ENCODE measurements at places on chromosomes 7 and 10.

DNA sequence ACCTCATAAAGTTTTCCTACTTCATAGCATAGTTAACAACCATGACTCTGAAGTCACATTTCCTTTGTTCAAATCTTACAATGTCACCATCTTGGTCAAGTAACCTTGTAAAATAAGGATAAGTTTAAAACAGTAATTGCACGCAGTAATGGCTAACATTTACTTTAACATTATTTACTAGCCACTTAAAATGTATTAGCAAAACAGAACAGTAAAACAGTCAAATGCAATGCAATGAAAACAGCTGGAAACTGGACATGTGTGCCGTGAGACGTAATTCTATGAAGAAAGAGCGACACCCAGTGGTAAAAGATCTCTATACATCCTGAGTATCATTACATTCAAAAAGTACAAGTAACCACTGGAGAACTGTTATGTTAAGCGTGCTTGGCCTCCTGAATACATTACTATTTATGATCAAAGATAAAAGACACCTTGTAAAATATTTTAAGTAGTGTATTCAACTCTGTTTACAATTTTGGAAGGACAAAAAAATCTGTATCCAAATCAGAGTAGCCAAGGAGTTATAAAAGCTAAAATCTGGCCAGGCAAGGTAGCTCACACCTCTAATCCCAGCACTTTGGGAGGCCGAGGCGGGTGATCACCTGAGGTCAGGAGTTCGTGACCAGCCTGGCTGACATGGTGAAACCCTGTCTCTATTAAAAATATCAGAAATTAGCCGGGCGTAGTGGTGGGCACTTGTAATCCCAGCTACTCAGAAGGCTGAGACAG lies 27.2 kb downstream of the ATE1 start:
- DNase-seq, result peak; percentile 69

- peak; percentile 64 for DNase-seq
Observed at GRCh38 chr10:19628767-19629560, 187.3 kb upstream of the PLXDC2 start.

DNA sequence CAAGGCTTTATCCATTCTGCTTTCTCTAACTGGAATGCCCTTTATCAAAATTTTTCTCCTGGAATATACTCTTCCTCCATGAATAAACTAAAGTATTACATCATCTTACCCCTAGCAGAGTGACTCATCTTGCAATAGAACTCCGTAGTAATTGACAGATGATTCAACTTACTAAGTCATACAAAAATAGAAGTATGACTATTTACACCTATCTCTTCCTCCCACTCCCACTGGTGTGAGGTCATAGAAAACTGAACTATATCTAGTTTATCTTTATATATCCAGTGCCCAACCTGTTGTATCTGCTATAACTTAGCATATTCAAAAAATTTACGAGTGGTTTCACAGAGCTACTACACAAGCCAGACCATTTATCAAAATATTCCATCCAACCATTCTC lies 26.1 kb downstream of the ABCB1 start:
- DNase-seq, result peak; percentile 84

DNA sequence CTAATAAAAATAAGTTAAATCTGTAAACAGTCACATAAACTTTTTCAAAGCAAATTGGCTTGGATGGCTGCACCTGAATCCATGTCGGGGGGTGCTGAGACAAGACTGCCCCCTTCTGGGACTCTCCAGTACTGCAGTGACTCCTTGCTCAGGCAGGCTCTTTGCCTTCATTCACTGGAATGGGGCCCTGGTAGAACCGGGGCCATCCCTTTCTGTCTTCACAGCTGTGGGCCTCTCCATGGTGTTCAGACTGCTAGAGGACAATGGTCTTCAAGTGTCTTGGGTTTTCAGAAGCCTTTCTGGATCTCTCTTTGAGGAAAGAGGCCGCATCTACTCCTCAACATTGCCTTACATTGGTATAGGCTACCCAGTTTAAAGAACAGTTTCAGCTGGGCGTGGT lies 16.1 kb upstream of the IMPDH1 start:
- DNase-seq, result peak; percentile 52

DNA sequence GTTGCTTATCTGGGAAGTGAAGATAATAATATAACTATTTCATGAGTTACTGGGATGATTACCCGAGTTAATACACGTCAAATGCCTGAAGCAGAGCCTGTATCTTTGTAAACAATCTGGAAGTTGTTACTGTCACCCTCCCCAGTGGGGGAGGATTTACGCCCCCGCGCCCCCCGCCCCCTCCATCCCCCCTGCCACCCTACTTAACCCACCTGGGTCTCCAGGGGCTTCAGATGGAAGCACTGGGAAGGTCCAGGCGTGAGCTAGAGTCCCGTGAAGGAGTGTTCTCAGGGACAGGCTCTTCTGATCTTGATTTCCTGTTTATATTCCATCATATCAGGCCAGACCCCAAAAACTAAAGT lies 691 bp upstream of the PPA1 start:
- no peak for DNase-seq

GRCh38 chr7:138934367-138934766 lies 46.8 kb downstream of the KIAA1549 start:
- DNase-seq, result no peak

GRCh38 chr7:148687555-148687954 lies 11.1 kb upstream of the CUL1 start:
- DNase-seq, result peak; percentile 10

- no peak for DNase-seq
Observed at GRCh38 chr7:92997152-92997551, 120.6 kb downstream of the SAMD9 start.

DNA sequence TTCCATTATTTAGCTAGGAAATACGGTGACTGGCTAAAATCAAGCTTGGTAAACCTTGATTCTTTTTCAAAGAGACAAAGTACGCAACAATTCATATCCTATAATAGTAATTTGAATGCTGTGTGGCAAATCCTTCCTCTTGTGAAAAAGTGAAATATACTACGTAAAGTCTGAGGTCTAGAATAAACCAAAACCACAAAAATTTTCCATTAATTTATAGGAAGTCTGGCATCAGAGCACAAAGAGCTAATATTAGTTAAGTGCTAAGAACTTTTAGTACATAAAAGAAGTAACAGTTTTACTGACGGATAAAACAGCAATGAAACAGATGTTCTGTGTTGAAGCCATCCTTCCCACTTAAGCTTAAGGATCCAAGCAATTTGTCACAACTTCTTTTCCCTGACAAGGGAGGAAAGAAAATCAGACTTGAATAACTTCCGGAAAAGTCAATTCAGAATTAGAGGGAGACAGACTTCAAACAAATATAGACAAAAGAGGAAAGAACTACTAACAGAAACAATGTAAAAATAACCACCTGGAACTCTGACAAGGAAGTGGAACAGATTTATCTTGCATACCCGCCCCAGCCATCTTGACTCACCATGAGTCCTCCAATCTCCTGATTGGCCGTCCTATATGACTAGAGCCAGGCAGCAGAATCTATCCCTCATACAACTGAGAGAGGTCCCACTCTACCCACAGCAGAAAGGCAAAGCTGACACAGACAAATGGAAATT lies 34.6 kb downstream of the RHEB start:
- peak; percentile 84 for DNase-seq

- no peak for DNase-seq
Observed at GRCh38 chr7:51455948-51456347, 139.3 kb upstream of the COBL start.

- DNase-seq, result no peak
Observed at GRCh38 chr7:41205600-41205999, 497.3 kb downstream of the INHBA start.
